ENCODE measurements at places on chromosomes 6 and 20.

DNA sequence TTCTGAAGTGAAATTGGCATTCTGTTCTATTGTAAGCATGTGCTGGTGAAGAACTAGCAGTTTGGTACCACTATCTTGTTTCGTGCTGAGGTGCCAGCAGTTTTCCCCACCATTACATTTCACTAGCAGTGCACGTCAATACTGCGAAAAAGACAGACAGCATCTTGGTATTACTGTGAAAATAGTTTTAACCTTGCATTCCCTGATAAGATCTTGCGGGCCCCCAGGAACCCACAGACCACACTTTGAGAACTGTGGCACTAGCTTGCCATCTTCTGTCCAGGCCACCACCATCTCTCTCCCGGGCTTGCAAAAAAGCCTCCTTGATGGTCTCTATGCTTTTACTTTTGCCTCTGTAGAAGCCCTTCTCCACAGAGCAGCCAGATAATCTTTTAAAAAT, 185.7 kb downstream of the BACH2 start:
- DNase-seq = no peak

- DNase-seq = no peak
Measured at GRCh38 chr6:166057431-166057830, 110.2 kb downstream of the TBXT start.

DNA sequence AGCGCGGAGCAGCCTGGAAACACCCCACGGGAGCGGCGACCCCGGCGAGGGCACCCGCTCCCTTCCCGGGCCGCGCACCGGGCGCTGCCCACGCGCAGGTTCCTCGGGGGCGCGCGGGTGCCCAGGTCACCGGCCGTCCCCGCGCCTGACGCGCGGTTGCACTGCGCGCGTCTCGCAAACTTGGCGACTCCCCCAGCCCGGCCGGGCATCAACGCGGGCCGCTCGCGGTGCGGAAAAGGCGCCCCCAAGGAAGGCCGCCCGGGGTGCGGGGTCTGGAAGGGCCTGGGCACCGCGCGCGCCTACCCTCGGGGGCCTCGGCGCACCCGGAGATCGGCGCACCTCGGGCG, 555 bp upstream of the ZBTB46 start:
- DNase-seq = no peak

GRCh38 chr6:36333171-36333895, 3.4 kb downstream of the BNIP5 start:
- no peak for DNase-seq

GRCh38 chr6:146887447-146888077, 288.8 kb downstream of the ADGB start:
- no peak for DNase-seq

Measured in NCI-H774 (cell line).